ENCODE measurements at places on chromosomes 13 and 19. TPM values are rescaled to one million over a fixed set of nuclear protein-coding genes. Genes with fewer than 3 reads are reported as not detected.

DNA sequence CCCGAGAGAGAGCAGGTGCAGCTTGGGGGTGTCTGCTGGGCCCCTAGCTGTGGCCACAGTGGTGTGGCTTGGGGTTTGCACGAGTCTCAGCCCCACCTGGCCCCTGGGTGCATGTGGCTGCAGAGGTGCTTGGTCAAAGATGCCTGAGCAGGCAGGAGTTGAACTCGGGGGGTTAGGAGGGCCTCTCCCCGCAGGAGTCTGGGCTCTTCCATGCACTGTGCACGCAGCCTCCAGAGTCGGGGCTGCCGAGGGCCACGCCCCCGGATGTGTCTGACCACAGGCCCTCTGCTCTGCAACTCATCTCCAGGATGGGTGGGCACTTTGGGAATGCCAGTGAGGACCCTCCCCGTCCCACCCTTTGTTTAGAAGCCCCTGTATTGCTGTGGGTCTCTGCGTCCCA, 91.5 kb upstream of the MCF2L start:
- no peaks in the 10 kb centered on the region for H3K36me3 ChIP-seq
- no peaks in the 10 kb centered on the region for H3K4me1 ChIP-seq
- no peak overlapping the region for H3K27ac ChIP-seq
- DNase-seq = no peak
- no peak overlapping the region for H3K4me3 ChIP-seq

The IGFL2 gene
- not detected for total RNA-seq

GRCh38 chr13:67735651-67736050, 505.5 kb upstream of the PCDH9 start:
- no peak overlapping the region for H3K4me3 ChIP-seq
- no peaks in the 10 kb centered on the region for H3K4me1 ChIP-seq
- no peak for DNase-seq
- no peaks in the 10 kb centered on the region for H3K27me3 ChIP-seq
- no peaks in the 10 kb centered on the region for H3K36me3 ChIP-seq

DNA sequence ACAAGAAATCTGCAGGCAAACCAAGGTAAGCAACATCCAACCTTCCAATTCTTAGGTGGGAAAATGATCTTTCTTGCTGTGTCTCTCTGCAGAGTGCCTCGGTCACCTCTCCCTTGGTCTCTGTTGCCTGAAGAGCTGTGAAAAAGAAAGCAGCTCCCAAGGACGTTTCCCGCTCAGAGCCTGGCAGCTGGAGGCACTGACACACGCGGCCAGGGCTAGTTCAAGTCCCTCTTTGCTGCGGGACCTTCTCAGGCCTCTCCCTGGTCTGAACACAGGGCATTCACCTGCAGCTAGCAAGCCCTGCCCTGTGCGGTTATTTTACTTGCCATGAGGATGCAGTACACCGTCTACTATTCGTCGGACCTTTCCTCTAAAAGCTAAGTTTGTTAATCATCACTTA, 3.8 kb downstream of the MED26 start:
- no peak overlapping the region for H3K27ac ChIP-seq
- no peak for DNase-seq
- no peak overlapping the region for H3K4me3 ChIP-seq
- H3K27me3 ChIP-seq = peaks cover 5% of the 10 kb centered on the region
- peaks cover 21% of the 10 kb centered on the region for H3K36me3 ChIP-seq

GRCh38 chr13:46864941-46865340, 31.9 kb downstream of the HTR2A start:
- no peaks in the 10 kb centered on the region for H3K4me1 ChIP-seq
- H3K27ac ChIP-seq = no peak overlapping the region
- no peak overlapping the region for H3K4me3 ChIP-seq
- peaks cover 15% of the 10 kb centered on the region for H3K27me3 ChIP-seq
- H3K36me3 ChIP-seq = no peaks in the 10 kb centered on the region

The ERVK3-1 gene
- total RNA-seq = 29.2 TPM

The GDF15 gene
- 26.7 TPM for total RNA-seq

- DNase-seq = peak; percentile 65
- peak overlapping the region; percentile 90 for H3K27ac ChIP-seq
- H3K4me1 ChIP-seq = peaks cover 49% of the 10 kb centered on the region
- H3K27me3 ChIP-seq = no peaks in the 10 kb centered on the region
- H3K36me3 ChIP-seq = no peaks in the 10 kb centered on the region
- H3K4me3 ChIP-seq = peak overlapping the region; percentile 77
Measured at GRCh38 chr13:66659701-66660467, 570.3 kb downstream of the PCDH9 start.

DNA sequence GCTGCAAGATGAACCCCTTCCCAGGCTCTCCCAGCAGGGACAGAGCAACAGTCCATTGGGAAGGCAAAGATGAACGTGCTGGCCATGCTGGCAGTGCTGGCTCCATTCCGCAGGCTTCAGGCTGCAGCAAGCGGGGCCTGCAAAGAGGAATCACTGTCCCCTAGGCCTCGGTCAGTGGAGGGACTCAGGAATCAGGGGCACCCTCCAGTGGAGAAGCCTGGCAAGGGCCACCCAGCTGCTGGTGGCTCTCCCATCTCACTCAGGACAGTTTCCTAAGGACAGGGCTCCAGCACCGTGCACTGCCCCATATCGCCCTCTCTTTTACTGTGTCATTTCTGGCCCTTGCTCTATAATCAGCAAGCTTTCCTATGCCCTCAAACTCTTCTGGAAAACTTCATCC, 498.6 kb downstream of the EFNB2 start:
- H3K4me3 ChIP-seq = no peak overlapping the region
- DNase-seq = no peak
- H3K27ac ChIP-seq = no peak overlapping the region
- peaks cover 45% of the 10 kb centered on the region for H3K4me1 ChIP-seq
- H3K27me3 ChIP-seq = peaks cover 1% of the 10 kb centered on the region

The C13orf46 gene
- total RNA-seq = 2.5 TPM

- H3K27me3 ChIP-seq = peaks cover 3% of the 10 kb centered on the region
- no peak for DNase-seq
- no peaks in the 10 kb centered on the region for H3K36me3 ChIP-seq
- H3K27ac ChIP-seq = no peak overlapping the region
- H3K4me1 ChIP-seq = no peaks in the 10 kb centered on the region
Measured at GRCh38 chr19:8086849-8087248, 34.3 kb downstream of the CCL25 start.

DNA sequence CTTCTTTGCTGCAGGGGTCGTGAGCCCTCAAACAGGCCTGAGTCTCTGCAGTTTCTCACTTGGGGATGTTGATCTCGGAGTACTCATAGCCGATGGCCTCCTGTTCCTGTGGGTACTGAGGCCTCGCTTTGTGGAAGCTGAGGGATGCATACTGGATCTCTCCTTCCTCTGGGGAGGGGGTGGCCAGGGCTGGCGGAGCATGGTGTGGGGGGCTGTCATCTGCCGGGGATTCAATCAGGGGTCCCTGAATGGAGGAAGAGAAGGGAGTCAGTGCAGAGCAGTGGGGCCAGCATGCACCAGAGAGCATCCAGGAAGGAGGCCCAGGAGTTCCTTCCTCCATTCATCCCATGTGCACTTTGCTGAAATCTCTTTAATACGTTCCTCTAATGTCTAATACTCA, 10.0 kb downstream of the SIGLEC12 start:
- no peaks in the 10 kb centered on the region for H3K27me3 ChIP-seq
- no peak overlapping the region for H3K27ac ChIP-seq
- no peaks in the 10 kb centered on the region for H3K4me1 ChIP-seq
- no peak overlapping the region for H3K4me3 ChIP-seq

The ZNF865 gene
- total RNA-seq = 13.6 TPM

- H3K36me3 ChIP-seq = peaks cover 12% of the 10 kb centered on the region
- H3K27me3 ChIP-seq = peaks cover 9% of the 10 kb centered on the region
- peaks cover 42% of the 10 kb centered on the region for H3K4me1 ChIP-seq
- peak within 1 kb of the TSS; percentile 92 for H3K4me3 ChIP-seq
Measured at GRCh38 chr19:35756377-35757230, at the start of gene HSPB6. TSS of gene HSPB6 (minus strand) at chr19:35757029. CDS start at chr19:35757008, 21 bp downstream.

DNA sequence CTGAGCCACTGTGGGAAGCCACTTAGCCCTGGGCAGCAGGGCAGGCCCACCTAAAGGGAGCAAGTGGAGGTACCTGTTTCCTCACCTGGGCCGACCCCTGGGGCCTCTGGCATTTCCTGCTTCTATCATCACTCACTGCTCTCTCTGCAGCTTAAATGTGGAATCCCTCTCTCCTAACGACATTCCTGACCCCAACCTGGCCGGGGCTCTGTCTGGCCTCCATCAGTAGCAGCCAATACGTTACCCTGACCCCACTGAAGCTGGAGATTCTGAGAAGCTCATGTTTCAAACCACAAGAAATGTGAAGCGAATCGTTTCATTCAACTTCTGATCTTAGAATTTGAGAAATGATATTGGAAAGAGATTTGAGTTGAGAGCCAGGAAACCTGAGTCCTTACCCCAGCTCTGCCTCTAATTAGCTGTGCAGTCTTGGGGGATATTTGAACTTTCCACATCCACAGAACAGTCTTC, 39.9 kb downstream of the DOCK9 start:
- DNase-seq = no peak
- H3K4me1 ChIP-seq = peaks cover 13% of the 10 kb centered on the region
- H3K27ac ChIP-seq = no peak overlapping the region

DNA sequence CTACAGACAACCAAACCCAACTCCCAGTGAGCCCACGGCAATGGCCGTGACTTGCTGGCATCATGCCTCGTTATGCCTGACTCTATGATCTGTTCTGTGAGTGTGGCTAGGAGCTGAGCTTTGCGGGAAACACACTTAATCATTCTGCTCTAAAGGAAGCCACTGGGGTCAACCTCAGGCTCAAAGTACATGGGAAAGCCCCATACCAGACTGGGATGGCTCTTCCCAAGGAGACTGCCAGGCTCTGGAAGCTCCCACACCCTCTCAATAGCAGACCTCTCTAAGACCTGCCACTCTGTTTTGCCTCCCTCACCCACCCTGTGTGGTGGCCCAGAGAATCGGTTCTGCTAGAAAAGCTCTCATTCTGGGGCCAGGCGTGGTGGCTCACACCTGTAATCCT, 2.2 kb downstream of the PEPD start:
- no peaks in the 10 kb centered on the region for H3K27me3 ChIP-seq
- no peak overlapping the region for H3K27ac ChIP-seq
- no peak overlapping the region for H3K4me3 ChIP-seq
- no peaks in the 10 kb centered on the region for H3K36me3 ChIP-seq
- no peak for DNase-seq
- peaks cover 18% of the 10 kb centered on the region for H3K4me1 ChIP-seq

GRCh38 chr13:21344662-21345176, 114.4 kb downstream of the ZDHHC20 start:
- no peak overlapping the region for H3K4me3 ChIP-seq
- DNase-seq = no peak
- peaks cover 25% of the 10 kb centered on the region for H3K27me3 ChIP-seq
- H3K36me3 ChIP-seq = no peaks in the 10 kb centered on the region
- H3K27ac ChIP-seq = no peak overlapping the region

GRCh38 chr13:113407531-113408393, 43.8 kb upstream of the GRTP1 start:
- DNase-seq = no peak
- H3K4me3 ChIP-seq = no peak overlapping the region
- peaks cover 31% of the 10 kb centered on the region for H3K4me1 ChIP-seq
- no peaks in the 10 kb centered on the region for H3K36me3 ChIP-seq

GRCh38 chr19:3335431-3336350, 30.7 kb upstream of the NFIC start:
- peak; percentile 30 for DNase-seq
- H3K36me3 ChIP-seq = no peaks in the 10 kb centered on the region
- H3K4me1 ChIP-seq = peaks cover 31% of the 10 kb centered on the region
- peak overlapping the region; percentile 53 for H3K4me3 ChIP-seq
- H3K27me3 ChIP-seq = peaks cover 3% of the 10 kb centered on the region
- peak overlapping the region; percentile 93 for H3K27ac ChIP-seq

The LRRC8E gene
- total RNA-seq = 5.9 TPM

DNA sequence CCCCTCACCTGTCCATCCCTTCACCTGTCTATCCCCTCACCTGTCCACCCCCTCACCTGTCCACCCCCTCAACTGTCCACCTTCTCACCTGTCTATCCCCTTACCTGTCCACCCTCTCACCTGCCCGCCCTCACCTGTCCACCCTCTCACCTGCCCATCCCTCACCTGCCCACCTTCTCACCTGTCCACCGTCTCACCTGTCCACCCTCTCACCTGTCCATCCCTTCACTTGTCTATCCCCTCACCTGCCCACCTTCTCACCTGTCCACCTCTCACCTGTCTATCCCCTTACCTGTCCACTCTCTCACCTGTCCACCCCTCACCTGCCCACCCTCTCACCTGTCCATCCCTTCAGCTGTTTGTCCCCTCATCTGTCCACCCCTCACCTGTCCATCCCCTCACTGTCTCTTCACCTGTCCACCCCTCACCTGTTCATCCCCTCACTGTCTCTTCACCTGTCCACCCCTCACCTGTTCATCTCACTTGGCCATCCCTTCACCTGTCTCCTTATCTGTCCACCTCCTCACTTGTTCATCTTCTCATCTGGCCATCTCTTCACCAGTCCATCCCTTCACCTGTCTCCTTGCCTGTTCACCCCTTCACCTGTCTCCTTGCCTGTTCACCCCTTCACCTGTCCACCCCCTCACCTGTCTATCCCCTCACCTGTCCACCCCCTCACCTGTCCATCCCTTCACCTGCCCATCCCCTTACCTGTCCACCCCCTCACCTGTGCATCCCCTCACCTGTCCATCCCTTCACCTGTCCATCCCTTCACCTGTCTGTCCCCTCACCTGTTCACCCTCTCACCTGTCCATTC, 12.7 kb upstream of the KANK2 start:
- H3K27ac ChIP-seq = no peak overlapping the region
- peak overlapping the region; percentile 30 for H3K4me3 ChIP-seq
- peaks cover 1% of the 10 kb centered on the region for H3K4me1 ChIP-seq
- DNase-seq = no peak

- H3K4me3 ChIP-seq = no peak overlapping the region
- H3K36me3 ChIP-seq = peaks cover 7% of the 10 kb centered on the region
- no peak for DNase-seq
- no peaks in the 10 kb centered on the region for H3K4me1 ChIP-seq
- H3K27me3 ChIP-seq = no peaks in the 10 kb centered on the region
Measured at GRCh38 chr19:547117-547516, 3.3 kb downstream of the GZMM start.

GRCh38 chr19:480016-480855, 16.1 kb upstream of the MADCAM1 start:
- peak; percentile 11 for DNase-seq
- H3K36me3 ChIP-seq = peaks cover 13% of the 10 kb centered on the region
- H3K4me3 ChIP-seq = peak overlapping the region; percentile 37

- no peak overlapping the region for H3K4me3 ChIP-seq
- peaks cover 6% of the 10 kb centered on the region for H3K4me1 ChIP-seq
Measured at GRCh38 chr13:40680659-40681323, 14.3 kb upstream of the FOXO1 start.

GRCh38 chr13:110209950-110210603, 96.9 kb downstream of the COL4A1 start:
- no peaks in the 10 kb centered on the region for H3K36me3 ChIP-seq
- DNase-seq = no peak
- H3K4me3 ChIP-seq = no peak overlapping the region
- no peaks in the 10 kb centered on the region for H3K4me1 ChIP-seq
- H3K27ac ChIP-seq = no peak overlapping the region

The SMIM44 gene
- total RNA-seq = not detected

Measured in HFFc6 (cell line).